ENCODE measurements at places on chromosomes 7 and 10.

DNA sequence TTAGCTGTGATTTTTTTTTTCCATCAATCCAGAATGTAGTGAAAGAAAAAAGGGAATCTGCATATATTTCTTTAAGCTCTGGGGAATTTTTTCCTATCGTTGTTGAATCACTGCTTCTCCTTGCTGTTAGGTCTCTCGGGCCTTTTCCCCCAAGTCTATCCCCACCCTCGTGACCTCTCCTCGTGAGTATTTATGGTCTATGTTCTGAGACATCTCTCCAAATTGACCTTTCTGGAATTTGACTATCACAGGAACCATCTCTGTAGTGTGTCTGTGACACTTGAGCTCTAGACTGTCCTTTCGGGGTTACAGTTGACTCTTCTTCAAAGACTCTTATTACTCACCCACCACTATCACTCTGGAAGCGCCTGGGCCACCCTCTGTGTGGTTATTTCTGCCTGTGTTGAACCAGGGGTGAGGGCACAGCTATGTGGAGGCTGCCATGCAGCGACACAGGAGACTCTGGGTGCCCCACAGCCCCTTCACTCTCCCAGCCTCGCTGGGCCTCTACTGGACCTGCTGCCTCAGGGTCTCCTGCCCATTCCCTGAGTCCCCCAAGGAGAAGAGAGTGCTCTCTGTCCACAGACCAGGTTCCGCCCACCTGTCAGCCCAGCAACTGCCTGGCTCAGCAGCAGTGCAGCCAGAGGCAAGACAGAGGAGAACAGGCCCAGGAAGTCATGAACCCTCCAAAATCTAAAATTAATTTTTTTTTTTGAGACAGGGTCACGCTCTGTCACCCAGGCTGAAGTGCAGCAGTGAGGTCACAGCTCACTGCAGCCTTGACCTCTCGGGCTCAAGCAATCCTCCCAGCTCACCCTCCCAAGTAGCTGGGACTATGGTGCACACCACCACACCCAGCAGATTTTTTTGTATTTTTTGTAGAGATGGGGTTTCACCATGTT is 45.7 kb upstream of the PTPRN2 start:
- no peak for DNase-seq

DNA sequence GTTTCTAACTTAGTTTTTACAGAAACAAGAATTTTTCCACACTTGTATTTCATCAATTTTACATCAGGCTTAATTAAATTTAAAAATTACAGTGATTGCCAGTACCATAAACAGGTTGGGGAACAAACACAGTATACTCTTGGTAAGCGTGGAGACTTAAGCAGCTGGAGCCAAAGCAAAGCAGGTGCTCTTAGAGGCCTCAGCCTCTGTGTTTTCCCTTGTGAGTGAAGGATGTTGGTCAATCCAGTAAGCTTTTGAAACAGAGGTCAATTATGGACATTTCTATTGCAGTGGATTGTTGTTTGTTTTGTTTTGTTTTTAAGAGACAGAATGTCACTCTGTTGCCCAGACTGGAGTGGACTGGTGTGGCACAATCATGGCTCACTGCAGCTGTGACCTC is 100.6 kb upstream of the CELF2 start:
- DNase-seq = no peak

DNA sequence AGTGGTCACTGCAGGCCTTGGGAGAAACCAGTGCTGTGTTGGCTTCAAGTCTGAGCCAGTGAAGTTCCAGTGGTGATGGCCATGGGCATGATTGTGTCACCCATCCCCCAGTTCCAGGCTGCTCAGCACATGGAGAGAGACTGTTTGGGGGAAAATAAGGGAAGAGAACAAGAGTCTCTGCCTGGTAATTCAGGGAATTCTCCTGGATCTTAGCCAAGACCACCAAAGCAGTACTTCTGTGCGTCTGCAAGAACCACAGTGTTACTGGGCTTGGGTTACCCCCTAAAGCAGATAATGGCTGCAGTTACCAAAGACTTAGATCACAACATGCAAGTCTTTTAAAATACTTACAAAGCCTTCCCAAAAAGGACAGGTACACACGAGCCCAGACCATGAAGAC is 225.0 kb upstream of the SEMA3C start:
- no peak for DNase-seq

DNA sequence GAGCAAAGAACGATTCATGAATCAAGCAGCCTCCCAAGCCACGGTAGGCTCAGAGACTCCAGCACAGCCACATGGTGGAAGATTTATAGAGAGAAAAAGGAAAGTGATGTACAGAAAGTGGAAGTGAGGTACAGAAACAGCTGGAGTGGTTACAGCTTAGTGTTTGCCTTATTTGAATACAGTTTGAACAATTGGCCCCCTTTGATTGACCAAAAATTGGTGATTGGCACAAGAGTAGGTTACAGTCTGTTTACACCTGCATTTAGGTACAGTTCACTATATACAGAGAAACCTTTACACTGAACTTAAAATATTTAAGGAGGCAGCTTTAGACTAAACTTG is 136.4 kb upstream of the ASAH2 start:
- no peak for DNase-seq

DNA sequence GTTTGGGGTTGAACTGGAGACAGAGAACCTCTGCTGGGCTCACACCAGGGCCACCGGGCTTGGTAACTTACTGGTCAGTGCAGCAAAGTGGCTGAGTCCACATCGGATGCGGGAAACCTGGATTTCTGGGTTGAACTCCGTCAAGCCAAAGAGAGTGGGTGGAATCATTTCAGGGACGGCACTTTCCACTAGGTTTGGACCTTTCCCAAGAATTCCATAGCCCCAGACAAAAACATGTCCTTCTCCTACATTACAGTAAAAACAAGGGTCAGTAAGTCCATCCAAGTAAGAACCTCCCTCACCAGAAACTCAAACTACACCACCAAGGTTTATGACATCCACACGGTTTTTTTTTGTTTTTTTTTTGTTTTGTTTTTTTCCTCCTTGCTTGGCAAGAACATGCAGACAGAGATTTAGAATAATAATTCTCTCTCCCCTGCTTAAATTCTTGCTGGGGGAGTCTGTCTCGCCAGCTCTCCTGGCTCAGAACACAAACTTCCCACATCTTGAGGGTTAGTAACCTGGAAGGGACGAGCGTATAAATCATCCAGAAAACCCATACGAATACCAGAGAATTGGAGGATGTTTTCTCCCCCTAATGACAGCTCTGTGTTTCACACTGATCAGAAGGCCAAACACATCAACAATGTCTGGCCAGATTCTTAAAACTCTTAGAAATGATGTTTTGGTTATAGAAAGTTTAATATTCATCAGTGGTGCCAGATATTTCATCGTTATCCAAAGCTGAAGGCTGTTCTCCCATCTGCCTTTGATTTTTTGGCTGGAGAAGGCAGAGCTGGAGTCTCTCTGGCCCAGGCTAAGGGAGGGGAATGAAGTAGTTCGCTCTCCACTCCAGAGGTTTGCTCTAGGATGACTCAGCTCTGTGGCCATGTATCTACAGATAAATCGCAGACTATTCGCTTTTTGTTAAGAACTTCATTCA is 17.5 kb downstream of the RCC1L start:
- DNase-seq = no peak

DNA sequence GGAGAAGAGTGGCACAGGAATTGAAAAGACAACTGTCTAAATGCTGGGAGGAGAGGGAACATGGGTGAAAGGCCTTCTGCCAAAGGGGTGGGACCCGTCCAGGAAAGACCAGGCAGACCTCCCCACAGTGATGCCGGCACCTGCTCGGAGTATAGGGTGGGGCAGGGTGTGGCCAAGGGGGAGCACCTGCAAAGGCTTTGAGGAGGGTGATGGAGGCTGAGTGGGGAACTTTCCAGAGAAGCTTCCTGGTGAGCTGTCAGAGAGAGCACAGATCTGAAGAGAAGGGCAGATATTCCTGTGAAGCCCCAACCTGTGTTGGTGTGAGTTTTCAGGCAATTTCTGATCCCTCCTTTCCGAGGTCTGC is 263.4 kb upstream of the GRB10 start:
- no peak for DNase-seq

DNA sequence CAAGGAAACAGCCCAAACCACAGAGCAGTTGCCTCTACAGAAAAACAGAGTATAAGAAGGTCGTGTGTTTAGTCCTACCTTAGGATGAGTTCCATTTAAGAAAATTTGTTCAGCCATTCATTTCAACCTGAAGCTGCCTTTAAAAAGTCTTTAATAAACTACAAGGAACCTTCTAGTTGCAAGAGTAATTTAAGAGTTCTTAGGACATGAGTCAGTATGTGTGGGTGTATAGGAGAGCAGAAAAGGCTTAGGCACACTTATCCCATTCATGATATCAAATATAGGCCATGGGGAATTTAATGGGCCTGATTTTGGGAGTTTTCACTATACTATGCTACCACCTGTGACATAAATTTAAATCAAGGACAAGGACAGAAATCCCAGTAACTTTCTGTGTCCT is 496.8 kb downstream of the TFEC start:
- no peak for DNase-seq

DNA sequence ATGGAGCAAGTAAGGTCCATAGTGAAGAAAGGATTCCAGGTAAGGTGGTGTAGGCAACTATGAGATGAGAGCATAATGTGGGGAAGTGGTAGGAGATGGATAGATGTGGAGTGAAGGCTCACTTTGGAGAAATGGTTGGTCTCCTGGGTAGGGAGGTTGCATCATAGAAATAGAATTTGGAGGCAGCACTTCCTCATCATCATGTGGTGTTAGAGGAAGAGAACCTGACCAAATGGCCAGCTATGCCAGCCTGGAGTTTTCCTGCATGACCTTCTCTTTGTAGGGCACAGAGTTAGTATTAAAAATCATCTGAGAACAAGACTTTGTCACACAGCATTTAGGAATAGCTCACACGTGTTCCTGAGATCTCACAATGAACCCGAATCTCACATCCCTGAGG is 126.7 kb upstream of the CXCL12 start:
- no peak for DNase-seq

DNA sequence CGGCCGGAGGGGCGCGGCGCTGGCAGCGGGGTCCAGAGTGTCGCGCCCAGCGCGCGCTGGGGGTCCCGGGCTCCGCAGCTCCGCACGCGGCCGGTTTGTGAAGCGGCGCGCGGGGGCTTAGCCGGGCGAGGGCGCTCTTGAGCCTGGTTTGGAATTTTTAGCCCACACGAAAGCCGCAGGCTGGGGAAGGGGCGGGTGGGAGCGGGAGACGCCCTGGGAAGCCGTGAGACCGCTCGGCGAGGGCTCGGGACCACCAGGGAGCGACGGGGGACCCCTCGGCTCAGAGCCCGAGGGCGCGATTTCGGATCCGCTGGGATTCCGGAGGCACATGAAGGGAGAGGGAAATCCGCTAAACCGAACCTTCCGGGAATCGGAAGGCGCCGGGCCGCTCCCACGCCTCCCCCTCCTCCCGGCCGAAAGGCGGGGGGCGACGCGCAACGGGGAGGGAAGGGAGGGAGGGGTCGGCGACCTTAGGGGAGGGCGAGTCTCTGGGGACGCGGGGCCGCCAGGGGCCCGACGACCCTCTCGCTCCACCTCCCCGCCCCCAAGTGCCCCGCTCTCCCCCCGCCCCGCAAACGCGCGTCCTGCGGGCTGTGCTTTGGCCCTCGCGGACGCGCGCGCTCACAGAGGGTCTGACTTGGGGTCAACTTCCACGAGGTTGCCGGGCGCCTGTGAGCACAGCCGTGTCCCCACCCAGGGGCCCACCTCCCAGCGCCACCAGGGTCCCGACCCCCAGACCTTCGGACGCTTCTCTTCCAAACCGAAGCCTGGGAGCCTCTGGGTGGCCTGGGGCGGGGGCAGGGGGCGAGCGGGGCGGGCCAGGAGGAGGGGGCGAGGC is 5.1 kb upstream of the ELFN1 start:
- peak; percentile 92 for DNase-seq

- no peak for DNase-seq
Observed at GRCh38 chr10:24915304-24915703, 37.1 kb downstream of the PRTFDC1 start.

GRCh38 chr10:124350806-124351205 is 67.9 kb downstream of the OAT start:
- DNase-seq = no peak

- DNase-seq = no peak
Observed at GRCh38 chr10:98260350-98260749, 7.6 kb downstream of the LOXL4 start.

- no peak for DNase-seq
Observed at GRCh38 chr10:121078672-121079102, 227.5 kb downstream of the WDR11 start.

- DNase-seq = peak; percentile 76
Observed at GRCh38 chr10:122142641-122143237, 128.4 kb upstream of the BTBD16 start.

DNA sequence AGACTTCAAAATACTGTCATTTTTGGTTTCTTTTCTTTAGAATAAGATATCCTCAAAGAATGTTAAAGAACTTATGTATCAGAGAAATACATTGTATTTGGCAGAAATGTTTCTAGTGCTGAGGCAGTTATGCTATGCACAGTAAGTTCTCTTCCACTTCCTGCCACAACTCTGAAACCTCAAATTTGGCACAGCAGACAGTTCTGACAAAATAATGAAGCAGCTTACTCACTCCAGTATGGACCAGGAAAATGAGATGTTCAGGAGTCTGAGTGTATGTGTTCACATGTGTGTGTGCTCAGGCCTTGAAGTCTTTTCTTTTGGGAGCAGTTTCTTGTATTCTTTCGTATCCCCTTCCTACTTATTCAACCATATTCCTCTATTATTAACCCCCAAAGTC is 197.0 kb upstream of the AGK start:
- DNase-seq = no peak

DNA sequence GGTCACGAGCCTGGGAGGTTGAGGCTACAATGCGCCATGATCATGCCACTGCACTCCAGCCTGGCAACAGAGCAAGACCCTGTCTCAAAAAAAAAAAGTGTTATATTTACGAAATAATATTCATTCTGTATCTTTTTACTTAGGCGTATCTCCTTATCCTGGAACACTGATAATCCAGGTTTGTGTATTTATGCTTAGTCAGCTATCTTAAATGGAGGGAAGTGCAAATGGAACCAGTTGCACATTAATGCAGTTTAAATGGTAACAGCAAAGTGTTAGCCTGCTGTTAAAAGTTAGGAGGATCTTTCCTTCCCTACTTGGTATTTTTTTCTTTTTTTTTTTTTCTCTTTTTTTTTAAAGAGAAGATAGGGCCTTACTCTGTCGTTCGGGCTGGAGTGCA is 36.0 kb upstream of the RBM20 start:
- no peak for DNase-seq

DNA sequence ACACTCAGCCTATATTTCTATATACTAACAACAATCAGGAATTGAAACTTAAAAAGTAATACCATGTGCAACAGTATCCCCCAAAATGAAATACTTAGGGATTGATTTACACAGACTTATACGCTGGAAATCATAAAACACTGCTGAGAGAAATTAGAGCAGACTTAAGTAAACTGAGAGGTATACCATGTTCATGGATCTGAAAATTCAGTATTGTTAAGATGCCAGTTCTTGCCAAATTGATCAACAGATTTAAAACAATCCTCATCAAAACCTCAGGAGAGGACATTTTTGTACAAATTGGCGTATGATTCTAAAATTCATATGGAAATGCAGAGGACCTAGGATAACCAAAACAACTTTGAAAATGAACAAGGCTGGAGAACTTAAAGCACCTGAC is 37.3 kb downstream of the DCLRE1C start:
- DNase-seq = no peak

DNA sequence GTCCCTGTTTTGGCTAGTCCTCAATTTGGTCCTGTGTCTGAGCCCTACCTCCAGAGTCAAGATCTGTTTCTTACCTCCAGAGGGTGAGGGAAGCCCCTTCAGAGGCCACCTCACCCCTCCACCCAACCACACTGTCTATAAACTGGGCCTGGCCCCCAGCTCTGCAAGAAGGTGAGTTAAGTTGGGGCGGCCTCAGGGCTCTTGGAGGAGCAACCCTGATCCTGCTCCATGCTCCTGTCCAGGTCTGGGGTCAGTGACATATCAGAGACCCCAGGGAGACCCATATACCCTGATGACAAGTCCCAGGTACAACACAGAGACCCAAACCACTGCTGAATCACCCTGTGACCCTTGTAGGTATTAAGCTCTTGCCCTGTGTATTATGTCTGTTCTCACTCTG is 69.5 kb downstream of the MYL10 start:
- DNase-seq = no peak

All from endothelial cell (in vitro differentiated cells).